Osteoblast (primary cell): ENCODE measurements at places on chromosomes 12 and 14.
A peak's percentile ranks its signal among the peaks of the same experiment; 100 is the strongest.

GRCh38 chr14:69688299-69688649 lies 76.9 kb downstream of the SUSD6 start:
- no peak overlapping the region for H3K4me3 ChIP-seq
- no peaks in the 10 kb centered on the region for H3K27me3 ChIP-seq
- no peak overlapping the region for H3K27ac ChIP-seq
- no peaks in the 10 kb centered on the region for H3K4me1 ChIP-seq
- no peaks in the 10 kb centered on the region for H3K36me3 ChIP-seq
- no peak for DNase-seq

- no peak for DNase-seq
- H3K36me3 ChIP-seq, result no peaks in the 10 kb centered on the region
- no peak overlapping the region for H3K4me3 ChIP-seq
- no peaks in the 10 kb centered on the region for H3K4me1 ChIP-seq
These were observed 61.8 kb downstream of the KLRG1 start for GRCh38 chr12:9051158-9051550.

DNA sequence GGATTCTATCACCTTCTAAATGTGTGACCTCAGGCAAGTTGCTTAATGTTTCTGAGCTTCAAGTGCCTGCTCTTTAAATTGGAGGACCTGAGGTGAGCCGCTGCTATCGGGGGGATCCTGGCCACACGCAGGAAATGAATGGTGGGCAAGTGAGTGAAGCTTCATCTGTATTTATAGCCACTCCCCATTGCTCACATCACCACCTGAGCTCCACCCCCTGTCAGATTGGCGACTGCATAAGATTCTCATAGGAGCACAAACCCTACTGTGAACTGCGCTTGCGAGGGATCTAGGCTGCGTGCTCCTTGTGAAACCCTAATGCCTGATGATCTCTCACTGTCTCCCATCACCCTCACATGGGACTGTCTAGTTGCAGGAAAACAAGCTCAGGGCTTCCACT lies 158.6 kb upstream of the CCND2 start:
- H3K4me3 ChIP-seq, result no peak overlapping the region
- H3K36me3 ChIP-seq, result no peaks in the 10 kb centered on the region
- no peak overlapping the region for H3K27ac ChIP-seq
- DNase-seq, result no peak
- H3K4me1 ChIP-seq, result peaks cover 12% of the 10 kb centered on the region
- H3K27me3 ChIP-seq, result peaks cover 3% of the 10 kb centered on the region

DNA sequence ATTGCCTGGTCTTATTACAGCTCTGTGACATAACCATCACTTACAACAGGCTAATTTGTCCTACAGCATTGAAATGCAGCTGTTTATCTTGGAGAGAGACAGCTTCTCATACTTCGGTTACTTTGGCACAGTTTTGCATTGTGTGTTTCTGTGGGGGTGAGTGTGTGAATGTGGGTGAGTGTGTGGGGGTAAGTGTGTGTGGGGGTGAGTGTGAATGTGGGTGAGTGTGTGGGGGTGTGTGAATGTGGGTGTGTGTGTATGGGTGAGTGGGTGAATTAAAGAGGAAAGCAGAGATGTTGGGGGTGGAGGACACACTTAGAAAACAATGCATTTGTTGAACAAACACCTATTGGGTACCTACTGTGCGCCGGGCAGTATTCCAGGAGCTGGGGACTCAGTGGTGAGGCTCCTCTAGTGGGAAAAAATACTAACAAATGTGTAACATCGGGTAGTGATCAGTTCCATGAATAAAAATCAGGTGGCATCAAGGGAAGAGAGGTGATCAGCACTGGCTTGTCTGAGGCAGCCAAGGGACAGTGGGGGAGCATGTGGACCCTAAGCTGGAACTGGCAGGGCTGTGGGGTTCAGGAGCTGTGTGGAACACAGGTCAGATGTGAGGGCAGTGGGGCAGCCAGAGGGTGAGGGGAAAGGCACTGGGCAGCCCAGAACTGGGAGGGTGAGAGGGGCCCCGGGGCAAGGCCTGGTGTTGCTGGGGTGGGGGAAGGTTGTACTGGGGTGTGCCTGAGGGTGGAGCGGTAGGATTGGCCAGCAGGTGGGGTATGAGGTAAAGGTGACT lies 44.1 kb upstream of the AMN start:
- peaks cover 20% of the 10 kb centered on the region for H3K4me1 ChIP-seq
- no peak overlapping the region for H3K4me3 ChIP-seq
- DNase-seq, result peak; percentile 69
- H3K27ac ChIP-seq, result no peak overlapping the region
- H3K27me3 ChIP-seq, result no peaks in the 10 kb centered on the region

DNA sequence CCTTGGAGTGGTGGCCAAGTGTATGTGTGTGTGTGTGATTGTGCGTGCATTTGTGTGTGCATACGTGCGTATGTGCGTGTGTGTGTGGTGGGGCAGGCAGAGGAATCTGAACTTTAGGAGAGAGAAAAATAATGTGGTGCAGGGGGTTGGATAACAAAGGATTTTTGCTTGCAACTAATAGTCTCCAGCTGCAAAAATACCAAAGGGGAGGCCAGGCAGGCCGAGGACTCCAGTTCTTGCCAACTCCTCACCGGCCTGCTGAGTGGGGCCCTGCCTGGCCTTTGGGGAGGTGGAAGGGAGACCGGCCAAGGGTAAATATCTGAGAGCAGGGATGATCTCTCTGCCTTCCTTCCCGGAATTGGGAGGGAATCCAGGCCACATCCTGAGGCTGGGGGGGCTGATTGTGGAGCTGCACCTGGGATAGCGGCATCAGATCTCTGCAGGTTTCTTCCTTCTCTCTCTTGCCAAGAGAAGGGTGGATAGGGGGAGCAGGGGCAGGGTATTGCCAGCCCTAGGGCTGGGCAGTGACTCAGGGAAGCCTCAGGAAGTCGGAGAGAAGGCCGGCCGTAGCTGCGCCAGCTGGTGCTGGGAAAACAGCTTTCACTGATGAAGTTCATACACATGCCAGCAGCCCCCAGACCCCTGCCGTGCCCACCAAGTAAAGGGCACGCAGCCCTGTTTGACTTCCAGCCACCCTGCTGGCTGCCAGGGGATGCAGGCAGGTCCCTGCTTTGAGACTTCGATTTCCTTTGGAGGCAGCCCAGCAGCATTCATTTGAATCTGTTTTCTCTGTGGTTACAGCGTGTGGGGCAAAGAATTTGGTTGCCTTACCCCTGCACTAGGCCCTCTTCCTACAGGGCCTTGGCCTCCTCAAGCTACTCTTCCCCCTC lies 4.6 kb upstream of the LRP1-AS start:
- peak overlapping the region; percentile 94 for H3K27ac ChIP-seq
- H3K27me3 ChIP-seq, result no peaks in the 10 kb centered on the region
- peak overlapping the region; percentile 34 for H3K4me3 ChIP-seq
- H3K4me1 ChIP-seq, result peaks cover 63% of the 10 kb centered on the region
- peaks cover 79% of the 10 kb centered on the region for H3K36me3 ChIP-seq

DNA sequence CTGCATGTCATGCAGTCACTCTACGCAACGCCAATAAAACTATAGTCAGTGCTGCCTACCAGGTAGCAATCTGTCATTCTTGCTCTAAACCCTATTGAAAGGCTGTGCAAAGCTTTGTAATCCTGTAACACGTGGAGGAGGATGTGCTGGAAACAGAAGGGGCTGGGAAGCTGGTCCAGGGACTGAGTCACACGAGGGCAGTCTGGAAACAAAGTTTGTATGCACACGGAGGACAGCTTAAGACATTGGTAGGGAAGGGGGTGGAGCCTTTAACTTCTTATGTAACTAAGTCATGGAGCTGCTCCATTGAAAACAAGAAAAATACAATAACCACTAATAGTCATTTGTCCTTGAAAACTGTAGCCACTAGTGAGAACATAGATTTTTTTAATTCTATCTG lies 128.0 kb downstream of the BCAT1 start:
- H3K36me3 ChIP-seq, result peaks cover 14% of the 10 kb centered on the region
- no peak for DNase-seq
- H3K4me3 ChIP-seq, result no peak overlapping the region
- H3K27ac ChIP-seq, result no peak overlapping the region

DNA sequence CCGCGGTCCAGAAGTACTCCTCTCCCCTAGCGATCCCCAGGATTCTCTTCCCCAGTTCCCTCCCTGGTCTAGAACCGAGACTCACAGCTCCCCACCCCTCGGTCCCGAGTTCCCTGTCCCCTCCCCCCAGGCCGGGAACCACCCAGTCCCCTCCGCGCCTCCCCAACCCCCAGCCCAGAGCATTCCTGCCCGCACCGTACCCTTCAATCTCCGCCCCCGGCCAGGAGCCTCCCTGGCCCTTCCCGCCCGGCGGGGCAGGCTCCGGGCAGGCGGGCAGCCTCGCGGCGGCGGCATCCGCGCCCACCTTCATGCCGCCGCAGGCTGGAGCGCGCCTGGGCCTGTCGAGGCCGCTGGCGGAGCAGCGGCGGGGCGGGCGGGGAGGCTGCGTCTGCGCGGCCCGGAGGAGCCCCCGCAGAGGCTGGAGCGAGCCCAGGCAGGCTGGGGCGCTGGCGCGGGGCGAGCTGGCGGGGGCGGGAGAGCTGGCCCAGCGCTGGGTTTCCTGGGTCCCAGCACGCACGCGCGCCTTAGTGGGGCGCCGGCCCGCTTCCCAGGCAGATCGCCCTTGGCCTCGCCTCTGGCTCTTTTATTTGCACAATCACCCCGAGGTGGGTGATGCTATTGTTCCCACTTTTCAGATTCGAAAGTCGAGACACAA lies 22.2 kb upstream of the GPR132 start:
- H3K27ac ChIP-seq, result peak overlapping the region; percentile 4
- peaks cover 28% of the 10 kb centered on the region for H3K4me1 ChIP-seq
- H3K36me3 ChIP-seq, result no peaks in the 10 kb centered on the region

GRCh38 chr12:91854725-91855124 lies 290.9 kb downstream of the BTG1 start:
- no peak overlapping the region for H3K4me3 ChIP-seq
- H3K36me3 ChIP-seq, result no peaks in the 10 kb centered on the region
- no peak for DNase-seq
- no peak overlapping the region for H3K27ac ChIP-seq
- H3K4me1 ChIP-seq, result no peaks in the 10 kb centered on the region

- DNase-seq, result no peak
- no peaks in the 10 kb centered on the region for H3K27me3 ChIP-seq
- H3K4me3 ChIP-seq, result no peak overlapping the region
- H3K27ac ChIP-seq, result no peak overlapping the region
These were observed 59.1 kb upstream of the DHRS4 start for GRCh38 chr14:23894362-23895052.

- no peak overlapping the region for H3K4me3 ChIP-seq
- no peaks in the 10 kb centered on the region for H3K27me3 ChIP-seq
- no peaks in the 10 kb centered on the region for H3K4me1 ChIP-seq
- no peak overlapping the region for H3K27ac ChIP-seq
- DNase-seq, result peak; percentile 42
- H3K36me3 ChIP-seq, result no peaks in the 10 kb centered on the region
These were observed 887 bp upstream of the APOBEC1 start for GRCh38 chr12:7666595-7666994.

- H3K27ac ChIP-seq, result no peak overlapping the region
- H3K27me3 ChIP-seq, result no peaks in the 10 kb centered on the region
These were observed 27.4 kb upstream of the A2M start for GRCh38 chr12:9143137-9143536.

- H3K27me3 ChIP-seq, result no peaks in the 10 kb centered on the region
- DNase-seq, result peak; percentile 30
- H3K4me3 ChIP-seq, result no peak overlapping the region
- no peaks in the 10 kb centered on the region for H3K4me1 ChIP-seq
These were observed 22.2 kb downstream of the SGPP1 start for GRCh38 chr14:63705561-63706070.

- H3K4me1 ChIP-seq, result peaks cover 31% of the 10 kb centered on the region
- peak; percentile 91 for DNase-seq
- H3K36me3 ChIP-seq, result no peaks in the 10 kb centered on the region
- H3K4me3 ChIP-seq, result no peak overlapping the region
- H3K27me3 ChIP-seq, result no peaks in the 10 kb centered on the region
These were observed 19.7 kb upstream of the LRTM2 start for GRCh38 chr12:1800401-1801302.

DNA sequence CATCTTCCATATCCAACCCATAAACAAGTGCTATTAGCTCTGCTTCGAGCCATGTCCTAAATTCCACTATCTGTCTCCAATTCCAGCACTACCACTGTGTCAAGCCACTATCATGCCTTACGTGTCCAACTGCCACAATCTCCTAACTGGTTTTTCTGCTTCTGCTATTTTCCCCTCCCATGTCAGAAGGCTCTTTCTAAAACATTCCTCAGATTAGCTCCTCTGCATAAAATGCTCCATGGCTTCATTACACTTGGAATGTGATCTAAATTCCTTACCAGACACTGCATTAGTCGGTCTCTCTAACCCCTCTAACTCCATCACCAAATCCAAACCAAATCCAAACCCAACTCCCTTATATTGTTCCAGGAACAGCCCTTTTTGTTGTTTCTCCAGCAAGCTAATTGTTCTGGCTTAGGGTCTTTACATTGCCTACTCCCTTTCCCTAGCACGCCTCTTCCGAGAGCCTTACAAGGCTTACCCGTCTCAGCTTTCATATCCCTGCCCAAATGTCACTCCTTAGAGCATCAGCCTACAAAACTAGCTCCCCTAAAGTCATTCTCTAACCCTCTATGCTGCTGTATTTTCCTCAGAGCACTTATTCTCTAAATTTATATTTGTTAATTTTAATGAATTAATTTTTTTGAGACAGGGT lies 139.7 kb downstream of the HELB start:
- no peaks in the 10 kb centered on the region for H3K36me3 ChIP-seq
- H3K27ac ChIP-seq, result no peak overlapping the region
- H3K27me3 ChIP-seq, result no peaks in the 10 kb centered on the region
- no peaks in the 10 kb centered on the region for H3K4me1 ChIP-seq
- H3K4me3 ChIP-seq, result no peak overlapping the region

DNA sequence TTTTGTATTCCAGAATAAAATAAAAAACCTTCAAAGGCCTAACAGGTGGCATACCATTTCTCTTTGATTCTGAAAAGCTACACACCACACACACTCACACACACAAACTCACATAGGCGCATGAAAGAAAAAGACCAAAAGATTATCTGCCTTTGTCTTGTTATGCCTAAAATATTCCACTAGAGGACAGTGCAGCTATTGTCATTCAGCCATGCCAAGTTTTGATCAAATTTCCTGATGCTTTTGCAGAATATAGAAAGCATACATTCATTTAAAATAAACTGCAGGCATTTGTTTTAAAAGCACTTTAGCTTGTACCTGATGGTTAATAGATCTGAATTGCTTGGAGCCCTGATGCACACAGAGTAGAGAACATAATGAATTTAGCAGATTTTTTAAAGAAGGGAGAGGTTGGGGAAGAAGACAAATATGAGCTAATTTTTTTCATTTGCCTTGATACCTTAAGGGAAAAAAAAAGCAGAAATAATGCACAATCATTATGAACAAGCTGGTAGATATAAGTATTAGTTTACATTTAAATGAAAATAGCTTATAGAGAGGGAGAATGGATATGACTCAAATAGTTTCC lies 1766.9 kb upstream of the SEL1L start:
- H3K4me1 ChIP-seq, result no peaks in the 10 kb centered on the region
- no peak overlapping the region for H3K4me3 ChIP-seq
- H3K36me3 ChIP-seq, result no peaks in the 10 kb centered on the region
- no peak for DNase-seq

- H3K36me3 ChIP-seq, result no peaks in the 10 kb centered on the region
- H3K4me1 ChIP-seq, result no peaks in the 10 kb centered on the region
- DNase-seq, result no peak
- H3K27ac ChIP-seq, result no peak overlapping the region
These were observed 18.0 kb downstream of the LRRC74A start for GRCh38 chr14:76844223-76844622.
